NCI-H69 (cell line): ENCODE measurements at places on chromosomes 1 and 21.
A peak's percentile ranks its signal among the peaks of the same experiment; 100 is the strongest.

GRCh38 chr1:151024540-151025146 lies 11.7 kb upstream of the BNIPL start:
- peak; percentile 81 for DNase-seq

GRCh38 chr1:206120406-206120805 lies 3.2 kb upstream of the AVPR1B start:
- DNase-seq: no peak

DNA sequence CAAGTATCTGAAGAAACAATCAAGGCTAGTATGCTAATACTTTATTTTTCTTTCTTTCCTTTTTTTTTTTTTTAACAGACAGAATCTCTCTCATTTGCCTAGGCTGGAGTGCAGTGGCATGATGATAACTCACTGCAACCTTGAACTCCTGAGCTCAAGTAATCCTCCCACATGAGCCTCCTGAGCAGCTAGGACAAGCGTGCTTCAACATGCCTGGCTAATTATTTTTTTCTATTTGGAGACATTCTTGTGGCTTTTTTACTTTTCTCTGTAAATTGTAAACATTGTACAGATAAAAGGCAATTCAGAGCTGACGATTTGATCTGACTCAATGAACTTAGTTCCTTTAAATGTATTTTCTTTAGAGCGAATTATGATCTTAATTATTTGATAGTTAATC lies 41.4 kb downstream of the CCDC18 start:
- DNase-seq: no peak

- peak; percentile 87 for DNase-seq
Measured at GRCh38 chr1:152036267-152037216, at the start of gene S100A11. Gene S100A11 (minus strand): TSS chr1:152037004. CDS start chr1:152036915, 89 bp downstream.

- DNase-seq: no peak
Measured at GRCh38 chr1:223074445-223075300, 68.4 kb downstream of the TLR5 start.

DNA sequence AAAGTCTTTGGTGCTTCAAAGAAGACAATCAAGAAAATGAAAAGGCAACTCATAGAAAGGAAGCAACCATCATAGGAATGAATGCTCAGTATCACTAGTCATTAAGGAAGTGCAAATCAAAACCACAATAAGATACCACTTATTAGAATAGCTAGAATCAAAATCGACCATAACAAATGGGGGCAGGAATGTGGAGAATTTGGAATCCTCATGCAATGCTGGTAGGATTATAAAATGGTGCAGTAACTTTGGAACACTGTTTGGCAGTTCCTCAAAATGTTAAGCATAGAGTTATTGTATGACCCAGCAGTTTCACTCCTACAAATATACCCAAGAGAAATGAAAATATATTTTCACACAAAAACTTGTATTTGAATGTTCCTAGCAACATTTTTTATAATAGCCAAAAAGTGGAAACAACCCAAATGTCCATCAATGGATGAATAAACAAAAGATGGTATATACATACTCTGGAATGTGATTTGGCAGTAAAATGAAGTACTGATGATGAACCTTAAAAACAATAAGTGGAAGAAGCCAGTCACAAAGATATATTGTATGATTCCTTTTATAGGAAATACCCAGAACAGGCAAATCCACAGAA lies 105.6 kb downstream of the MIS18A start:
- no peak for DNase-seq

- DNase-seq: no peak
Measured at GRCh38 chr1:44553771-44554170, 120.5 kb downstream of the TMEM53 start.

DNA sequence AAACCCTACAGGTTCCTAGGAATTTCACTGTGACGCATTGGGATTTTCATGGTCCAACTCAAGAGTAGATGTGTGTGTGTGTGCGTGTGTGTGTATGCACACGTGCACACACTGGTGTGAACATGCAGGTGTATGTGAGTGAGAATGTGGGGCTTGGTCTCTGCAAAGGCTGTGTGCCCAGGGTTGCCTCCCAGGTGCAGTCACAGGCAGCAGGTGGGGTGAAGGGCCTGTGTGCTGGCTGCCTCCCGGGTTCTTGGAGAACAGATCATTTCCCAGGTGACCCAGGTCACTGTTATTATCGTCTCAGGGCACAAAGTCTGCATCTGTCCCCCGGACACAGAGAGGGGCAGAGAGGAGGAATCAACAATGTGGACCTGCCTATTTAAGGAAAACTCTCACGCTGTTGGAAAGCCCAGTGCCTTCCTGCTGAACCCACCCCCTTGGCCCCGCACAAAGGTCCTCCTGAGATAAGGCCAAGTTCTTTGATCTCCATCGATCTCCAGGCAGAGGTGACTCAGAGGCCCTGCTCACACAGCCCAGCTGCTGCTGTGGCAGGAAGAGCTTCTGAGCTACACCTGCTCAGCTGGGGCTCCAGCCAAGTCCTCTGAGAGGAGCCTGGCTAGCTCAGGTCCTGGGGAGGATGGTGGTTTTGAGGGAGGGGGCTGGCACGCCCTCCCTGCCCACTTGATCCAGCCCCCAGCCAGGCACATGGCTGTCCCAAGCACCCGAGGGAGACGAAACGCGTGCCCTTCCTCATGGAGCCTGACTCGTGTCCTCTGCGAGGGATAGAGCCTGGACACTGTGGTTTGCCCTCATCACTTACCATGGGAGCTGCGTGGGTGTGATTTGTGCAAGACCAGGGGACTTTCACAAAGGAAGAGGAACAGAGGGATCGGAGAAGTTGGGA lies 134.0 kb upstream of the ARHGEF16 start:
- no peak for DNase-seq

DNA sequence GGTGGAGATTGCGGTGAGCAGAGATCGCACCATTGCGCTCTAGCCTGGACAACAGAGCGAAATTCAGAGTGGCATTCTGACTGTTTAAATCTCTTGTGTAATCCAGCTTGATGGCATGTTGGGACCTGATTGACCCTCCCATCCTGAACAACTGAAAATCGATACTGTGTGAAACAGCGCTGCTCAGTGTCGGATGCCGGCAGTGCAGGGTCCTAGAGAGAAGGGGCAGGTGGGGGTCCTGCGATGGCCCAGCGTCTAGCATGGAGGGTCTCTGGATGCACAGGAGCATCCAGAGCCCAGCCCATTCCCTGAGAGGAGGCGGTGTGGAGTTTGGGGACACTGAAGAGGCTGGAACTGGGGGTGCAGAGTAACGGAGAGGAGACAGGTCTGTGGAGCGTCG lies 15.8 kb downstream of the AGT start:
- no peak for DNase-seq

DNA sequence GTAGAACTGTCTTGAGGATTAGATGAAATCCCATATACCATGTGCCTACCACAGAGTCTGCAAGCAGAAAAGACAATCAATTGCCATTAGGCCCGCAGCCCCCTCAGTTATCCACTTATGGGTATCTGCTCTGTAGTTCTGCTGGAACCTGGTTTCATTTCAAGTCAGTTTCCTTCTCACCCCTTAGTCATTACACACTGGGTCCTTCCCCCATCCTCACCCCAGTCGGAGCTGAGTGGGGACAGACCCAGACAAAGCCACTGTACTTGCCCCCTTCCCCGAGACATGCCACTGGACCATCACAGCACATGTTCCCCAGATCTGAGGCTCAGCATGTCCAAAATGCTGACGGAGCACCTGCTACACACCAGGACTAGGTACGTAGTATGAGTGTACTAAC lies 21.2 kb downstream of the PGLYRP3 start:
- DNase-seq: no peak

- peak; percentile 89 for DNase-seq
Measured at GRCh38 chr1:242240077-242240476, 241.2 kb upstream of the MAP1LC3C start.

DNA sequence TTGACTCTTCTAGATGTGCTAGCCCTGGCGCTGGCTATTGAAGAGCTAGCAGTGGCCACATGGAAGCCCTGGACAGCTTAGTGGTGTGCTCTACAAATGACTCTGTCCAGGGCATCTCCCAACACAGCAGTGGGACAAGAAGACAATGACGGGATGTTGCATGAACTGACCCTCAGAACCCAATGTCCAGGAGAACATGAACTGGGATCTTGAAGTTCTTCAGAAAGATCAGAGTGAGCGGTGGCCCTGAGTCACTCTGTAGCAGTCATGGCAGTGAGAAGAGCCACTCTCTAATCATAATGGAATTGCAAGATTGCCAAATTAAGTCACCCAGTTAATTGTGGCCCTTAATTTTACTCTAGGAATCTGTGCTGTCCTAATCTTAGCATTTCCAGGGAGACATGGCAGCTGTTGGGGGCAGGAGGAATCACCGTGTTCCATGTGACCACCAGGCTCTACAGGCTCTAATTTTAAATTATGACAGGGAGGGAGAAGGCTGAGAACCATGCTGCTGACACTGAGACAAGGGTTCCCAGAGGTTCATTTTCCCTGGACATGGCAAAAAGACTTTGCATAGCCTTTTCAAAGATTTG lies 10.2 kb upstream of the OBSCN start:
- DNase-seq: no peak

GRCh38 chr1:248842781-248843331 lies 4.8 kb downstream of the ZNF672 start:
- no peak for DNase-seq

- DNase-seq: no peak
Measured at GRCh38 chr1:2095981-2096736, 45.9 kb downstream of the PRKCZ start.

DNA sequence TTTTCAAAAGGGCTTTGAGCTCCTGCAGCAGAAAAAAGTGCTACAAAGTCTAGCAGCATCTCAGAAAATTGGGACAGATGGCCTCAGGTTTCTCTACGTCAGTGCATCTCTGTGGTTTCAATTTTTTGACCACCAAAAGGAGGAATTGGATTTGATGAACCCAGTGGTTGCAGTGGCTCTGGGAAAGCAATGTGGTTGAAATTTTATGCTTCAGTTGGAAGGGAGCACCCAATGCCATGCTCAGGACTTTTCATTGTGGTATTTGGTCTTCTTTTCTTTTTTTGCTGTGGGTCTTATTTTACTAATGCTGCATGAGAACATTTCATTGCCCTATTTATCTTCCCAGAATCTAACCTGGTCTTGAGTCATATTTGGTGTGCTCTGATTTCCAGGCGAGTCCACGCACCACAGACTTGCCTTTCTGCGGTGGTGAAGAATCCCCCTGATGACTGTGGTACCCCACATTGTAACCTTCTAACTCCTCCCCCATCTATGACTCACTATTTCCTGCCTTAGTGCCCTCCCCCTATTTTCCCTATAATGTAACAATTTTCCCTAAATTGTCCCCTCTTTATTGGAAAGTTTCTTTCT lies 56.7 kb downstream of the S1PR1 start:
- DNase-seq: no peak

- DNase-seq: no peak
Measured at GRCh38 chr1:218459450-218459849, 114.3 kb downstream of the TGFB2 start.
